H9 (cell line): ENCODE measurements at places on chromosomes 2 and 18.

GRCh38 chr2:31247711-31248110 lies 13.8 kb downstream of the EHD3 start:
- DNase-seq = no peak

DNA sequence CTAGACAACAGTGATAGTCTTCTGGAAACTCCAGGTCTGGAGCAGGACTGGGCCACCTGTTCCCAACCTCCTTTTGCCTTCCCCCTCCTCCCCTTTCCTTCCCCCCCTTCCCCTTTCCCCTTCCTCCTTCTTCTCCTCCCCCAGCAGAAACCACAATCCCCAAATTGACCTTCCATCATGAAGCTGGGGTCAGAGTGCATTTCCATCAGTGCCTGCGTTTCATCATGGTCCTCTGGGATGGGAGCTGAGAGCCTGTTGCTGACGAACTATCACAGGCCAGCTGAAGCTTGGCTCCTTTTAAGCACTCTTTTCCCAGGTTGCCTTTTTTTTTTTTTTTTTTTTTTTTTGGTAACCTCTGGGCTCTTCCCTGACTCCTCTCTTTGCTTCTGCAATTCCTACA lies 52.6 kb upstream of the SMAD2 start:
- no peak for DNase-seq

- no peak for DNase-seq
Measured at GRCh38 chr2:3288470-3289170, 89.0 kb downstream of the EIPR1 start.

DNA sequence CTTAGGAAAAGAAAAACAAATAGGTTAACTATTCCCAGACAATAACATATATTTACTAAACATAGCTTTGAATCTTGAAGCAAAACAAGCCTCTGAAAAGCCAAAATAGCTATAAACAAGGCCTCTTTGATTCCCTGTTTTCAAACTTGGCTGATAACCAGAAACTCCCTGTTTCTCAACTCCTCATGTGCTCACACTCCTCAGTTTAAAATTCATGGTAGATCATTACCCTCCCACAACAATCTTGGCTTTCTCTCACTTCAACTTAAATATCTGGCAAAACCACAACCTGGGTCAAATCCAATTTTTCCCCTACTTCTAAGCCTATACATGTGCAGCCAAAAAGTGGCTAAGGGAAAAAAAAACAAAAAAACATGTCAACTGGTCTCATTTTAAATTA lies 15.6 kb downstream of the SUCLG1 start:
- no peak for DNase-seq

- peak; percentile 90 for DNase-seq
Measured at GRCh38 chr2:102020596-102021170, 28.9 kb downstream of the IL1R2 start.

DNA sequence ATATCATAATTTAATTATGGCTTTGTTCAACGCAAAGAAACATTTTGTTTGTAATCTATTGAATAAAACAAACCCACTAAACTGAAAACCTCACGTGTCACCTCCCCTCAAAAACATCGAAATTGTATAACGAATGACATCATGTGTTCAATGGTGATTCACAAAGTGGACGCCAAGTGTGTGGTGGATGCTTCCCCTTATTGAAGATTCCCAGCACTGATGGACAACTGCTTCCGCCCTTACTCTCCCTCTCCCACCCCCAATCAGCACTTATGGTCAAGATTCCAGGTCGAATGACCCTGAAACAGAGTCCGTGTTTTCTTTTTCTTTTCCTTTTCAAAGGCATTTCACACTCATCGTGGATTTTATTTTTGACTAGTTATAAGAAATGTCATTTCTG lies 383.0 kb upstream of the SMIM21 start:
- no peak for DNase-seq

DNA sequence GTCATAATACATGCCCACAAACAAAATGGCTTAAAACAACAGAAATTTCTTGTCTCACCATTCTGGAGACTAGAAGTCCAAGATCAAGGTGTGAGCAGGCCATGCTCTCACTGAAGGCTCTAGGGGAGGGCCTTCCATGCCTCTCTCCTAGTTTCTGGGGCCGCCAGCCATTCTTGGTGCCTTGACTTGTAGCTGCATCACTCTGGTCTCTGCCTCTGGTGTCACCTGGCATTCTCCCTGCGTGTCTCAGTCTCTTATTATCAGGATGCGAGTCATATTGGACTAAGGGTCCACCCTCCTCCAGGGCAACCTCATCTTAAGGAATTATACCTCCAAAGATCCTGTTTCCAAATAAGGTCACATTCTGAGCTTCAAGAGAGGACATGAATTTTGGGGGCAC lies 76.1 kb downstream of the KCNF1 start:
- DNase-seq = no peak

- DNase-seq = no peak
Measured at GRCh38 chr2:156199588-156199987, 132.9 kb downstream of the NR4A2 start.

- no peak for DNase-seq
Measured at GRCh38 chr18:14941256-14941655, 193.3 kb downstream of the ANKRD30B start.

- DNase-seq = no peak
Measured at GRCh38 chr2:7899241-7899640, 782.6 kb upstream of the ID2 start.

GRCh38 chr2:145043399-145043834 lies 523.5 kb upstream of the ZEB2 start:
- DNase-seq = no peak

GRCh38 chr18:10481831-10482230 lies 27.4 kb downstream of the APCDD1 start:
- no peak for DNase-seq

GRCh38 chr2:227214622-227215041 lies 50.2 kb downstream of the COL4A3 start:
- DNase-seq = no peak

GRCh38 chr2:15273452-15273851 lies 287.7 kb downstream of the NBAS start:
- no peak for DNase-seq

- no peak for DNase-seq
Measured at GRCh38 chr2:98607104-98607503, 1.2 kb downstream of the COA5 start.

GRCh38 chr18:34514238-34514637 lies 195.9 kb upstream of the DTNA start:
- DNase-seq = no peak

- DNase-seq = no peak
Measured at GRCh38 chr18:10215446-10215845, 239.0 kb upstream of the APCDD1 start.

GRCh38 chr2:45982096-45982495 lies 315.1 kb upstream of the EPAS1 start:
- DNase-seq = no peak

GRCh38 chr2:131058214-131058843 lies 34.9 kb downstream of the FAM168B start:
- no peak for DNase-seq

DNA sequence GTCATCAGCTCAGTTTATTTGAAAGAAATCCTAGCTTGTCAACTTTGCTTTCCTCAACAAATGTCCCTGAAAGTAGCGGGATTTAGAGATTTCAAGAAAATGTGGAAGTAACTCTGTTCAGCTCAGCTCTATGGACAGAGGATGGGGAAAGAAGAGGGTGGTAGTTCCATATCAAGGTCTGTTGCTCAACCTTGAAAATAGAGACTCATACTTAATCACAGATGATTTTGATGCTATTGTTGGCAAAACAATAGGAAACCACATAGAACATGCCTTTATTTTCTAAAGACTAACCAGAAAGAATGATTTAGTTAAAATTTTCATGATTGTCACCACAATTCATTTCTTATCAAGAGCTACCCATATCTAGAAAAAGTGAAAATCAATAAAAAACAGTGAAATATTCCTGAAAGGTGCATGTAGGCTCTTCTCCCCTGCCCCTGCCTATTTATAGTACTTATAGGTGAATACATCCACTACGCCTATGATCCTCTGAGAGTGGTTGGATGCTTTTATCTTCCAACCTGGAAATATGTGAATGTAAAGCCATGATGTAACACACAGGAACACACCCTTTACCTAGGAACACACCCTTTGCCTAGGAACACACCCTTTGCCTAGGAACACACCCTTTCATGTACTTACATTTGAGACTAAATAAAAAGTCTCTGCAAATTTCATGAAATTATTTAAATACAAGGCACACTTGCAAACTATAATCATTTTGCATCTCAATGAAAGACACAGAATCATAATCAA lies 65.8 kb downstream of the ETAA1 start:
- no peak for DNase-seq

GRCh38 chr2:239283961-239284795 lies 116.6 kb downstream of the HDAC4 start:
- DNase-seq = peak; percentile 51

DNA sequence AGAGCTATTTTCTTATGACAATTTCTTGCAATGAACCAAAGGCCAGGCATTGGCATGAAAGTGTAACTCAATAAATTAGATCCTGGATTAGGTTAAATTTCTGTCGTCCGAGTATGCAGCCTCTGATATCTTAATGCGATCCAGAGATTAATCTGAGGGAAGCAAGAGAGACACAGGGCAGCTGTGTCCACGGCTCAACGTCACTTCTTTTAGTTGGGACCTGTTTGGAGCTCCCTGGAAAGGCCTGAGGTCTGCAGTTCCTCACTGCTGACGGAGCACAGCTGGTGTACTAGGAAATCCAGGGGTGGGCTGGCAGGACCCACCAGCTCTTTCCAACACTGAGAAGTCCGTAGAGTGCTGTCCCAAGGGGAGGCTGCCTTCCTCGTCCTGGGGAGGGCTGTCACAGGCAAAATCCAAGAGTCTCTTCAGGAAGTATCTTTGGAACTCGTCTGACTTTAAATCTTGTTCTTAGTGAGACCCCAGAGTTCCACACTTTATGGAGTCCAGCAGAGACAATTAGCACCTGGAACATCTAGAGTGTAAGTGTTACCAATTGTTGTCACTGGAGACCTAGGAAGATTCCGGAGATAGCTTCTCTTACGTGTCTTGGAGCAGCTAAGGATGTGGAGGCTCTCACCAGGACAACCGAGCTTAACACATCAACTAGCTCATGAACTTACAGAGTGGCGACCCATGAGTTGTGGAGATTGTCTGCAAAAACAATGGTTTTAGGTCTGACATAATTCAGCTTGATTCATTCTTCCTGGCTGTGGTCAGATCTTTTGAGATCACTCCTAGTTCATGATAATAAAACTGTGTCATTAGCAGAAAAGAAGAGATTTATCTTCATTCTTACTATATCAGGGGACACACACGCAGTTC lies 173.7 kb downstream of the ACKR3 start:
- no peak for DNase-seq

- no peak for DNase-seq
Measured at GRCh38 chr2:99899882-99900281, 242.5 kb downstream of the AFF3 start.

- DNase-seq = peak; percentile 31
Measured at GRCh38 chr2:209208211-209208610, 215.6 kb upstream of the MAP2 start.

DNA sequence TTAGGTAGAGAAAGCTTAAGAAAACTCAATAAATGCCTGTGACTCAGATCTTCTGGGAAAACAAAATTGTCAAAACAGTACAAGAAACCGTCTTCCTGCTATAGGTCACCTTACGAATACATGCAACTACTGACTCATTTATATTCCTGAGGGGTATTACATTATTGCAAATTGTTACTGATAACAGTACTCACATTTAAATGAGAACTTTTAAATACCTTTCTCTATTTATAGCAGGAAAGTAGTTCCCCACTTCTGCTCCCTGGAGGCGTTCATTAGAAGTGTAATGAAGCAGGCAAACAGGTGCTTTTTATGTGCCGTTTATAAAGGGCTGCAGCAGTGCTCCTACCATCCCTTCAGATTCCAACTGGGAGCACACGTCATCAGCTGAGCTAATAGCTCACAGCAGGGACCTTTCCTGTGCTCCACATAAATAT lies 65.1 kb upstream of the RPRM start:
- peak; percentile 52 for DNase-seq

GRCh38 chr2:17790536-17790935 lies 25.7 kb upstream of the MSGN1 start:
- DNase-seq = no peak

DNA sequence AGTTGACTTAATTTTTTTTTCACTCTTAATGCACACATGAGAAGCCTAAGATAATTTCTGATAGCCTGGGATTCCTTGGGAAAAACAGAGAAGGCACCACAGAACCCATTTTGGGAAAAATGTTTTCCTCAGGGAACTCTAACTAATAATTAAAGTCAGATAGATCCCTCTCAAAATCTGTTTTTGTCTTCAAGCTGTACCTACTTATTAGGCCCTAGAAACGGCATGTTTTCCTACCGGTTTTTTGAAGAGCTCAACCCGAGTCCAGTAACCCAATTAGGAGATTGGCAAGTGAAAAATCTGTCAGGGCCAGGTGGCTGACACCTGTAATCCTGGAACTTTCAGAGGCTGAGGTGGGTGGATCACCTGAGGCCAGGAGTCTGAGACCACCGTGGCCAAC lies 16.1 kb upstream of the PDK1 start:
- DNase-seq = no peak

GRCh38 chr2:72570413-72570812 lies 255.4 kb downstream of the EXOC6B start:
- no peak for DNase-seq

GRCh38 chr2:189066037-189066436 lies 91.9 kb downstream of the COL3A1 start:
- no peak for DNase-seq

GRCh38 chr2:177172034-177172880 lies 40.3 kb upstream of the HNRNPA3 start:
- no peak for DNase-seq

DNA sequence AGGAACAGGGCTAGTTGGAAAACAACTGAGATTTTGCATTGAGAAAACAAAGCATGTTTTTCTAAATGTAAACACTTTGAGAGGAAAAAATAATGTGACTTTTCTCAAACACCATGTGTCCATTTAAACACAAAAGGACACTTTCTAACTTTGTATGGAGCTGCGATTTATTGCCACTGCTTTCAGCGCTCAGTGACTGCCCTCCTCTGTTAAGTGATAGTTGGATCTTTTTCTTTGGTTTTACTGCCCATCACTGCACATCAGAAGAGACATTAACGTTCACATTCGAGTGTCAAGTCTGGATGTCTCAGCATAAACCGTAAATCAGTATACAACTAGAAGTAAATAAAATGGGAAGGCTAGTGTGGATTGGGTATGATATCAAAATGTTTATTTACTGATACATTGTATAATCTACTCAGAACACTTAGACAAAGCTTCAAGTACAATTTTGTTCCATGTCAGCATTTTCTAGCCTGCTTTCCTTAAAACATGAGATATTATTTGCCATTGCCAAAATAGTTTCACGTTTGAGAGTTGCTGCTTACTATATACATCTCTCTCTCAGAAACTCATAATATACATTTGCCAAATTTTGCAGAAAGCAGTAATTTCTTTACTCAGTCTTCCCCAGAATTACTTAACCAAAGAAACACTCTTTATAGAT lies 237.6 kb downstream of the IKZF2 start:
- DNase-seq = no peak

DNA sequence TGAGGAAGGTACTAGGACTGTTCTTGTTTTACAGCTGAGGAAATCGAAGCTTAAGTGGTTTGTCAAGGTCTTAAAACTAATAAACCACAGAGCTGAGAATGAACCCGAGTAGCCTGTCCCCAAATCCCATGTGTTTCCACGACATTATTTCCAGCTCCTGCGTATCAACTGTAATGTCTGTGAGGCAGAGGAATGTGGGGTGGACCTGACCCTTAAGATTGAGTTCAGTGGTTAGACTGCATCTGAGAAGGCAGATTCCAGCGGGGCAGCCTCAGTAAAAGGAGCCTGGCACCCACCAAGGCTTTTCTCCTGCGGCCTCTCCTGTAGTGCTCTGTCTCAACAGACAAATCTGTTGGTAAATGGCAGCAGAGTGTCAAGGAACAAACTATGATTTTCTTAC lies 81.9 kb upstream of the TMEM178A start:
- DNase-seq = no peak

- DNase-seq = no peak
Measured at GRCh38 chr2:169757356-169757755, 23.7 kb downstream of the KLHL23 start.
